ENCODE measurements at places on chromosomes 13 and 19.

GRCh38 chr13:45119469-45119990, 780 bp upstream of the GTF2F2 start:
- DNase-seq = peak; percentile 33

GRCh38 chr13:73138638-73139491, 80.1 kb downstream of the KLF5 start:
- no peak for DNase-seq

- DNase-seq = no peak
Observed at GRCh38 chr19:2478278-2478755, 2.4 kb downstream of the GADD45B start.

DNA sequence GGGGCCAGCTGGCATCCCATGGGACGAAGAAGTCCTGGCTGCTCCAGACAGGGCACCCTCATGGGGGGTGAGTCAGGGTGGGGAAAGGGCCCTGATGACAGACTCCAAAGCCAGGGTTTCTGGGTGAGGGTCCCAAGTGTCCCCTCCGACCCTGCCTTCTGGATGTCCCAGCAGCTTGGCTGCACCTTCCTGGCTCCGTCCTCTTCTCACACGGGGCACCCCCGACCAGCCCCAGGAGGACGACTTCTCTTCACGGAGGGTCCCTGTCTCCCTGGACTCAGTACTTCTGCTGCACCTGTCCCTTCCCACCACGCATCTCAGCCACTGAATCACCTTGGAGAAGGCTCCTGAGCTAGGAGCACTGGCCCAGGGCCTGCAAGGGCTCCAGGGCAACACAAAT, 19.9 kb downstream of the MIER2 start:
- DNase-seq = no peak

DNA sequence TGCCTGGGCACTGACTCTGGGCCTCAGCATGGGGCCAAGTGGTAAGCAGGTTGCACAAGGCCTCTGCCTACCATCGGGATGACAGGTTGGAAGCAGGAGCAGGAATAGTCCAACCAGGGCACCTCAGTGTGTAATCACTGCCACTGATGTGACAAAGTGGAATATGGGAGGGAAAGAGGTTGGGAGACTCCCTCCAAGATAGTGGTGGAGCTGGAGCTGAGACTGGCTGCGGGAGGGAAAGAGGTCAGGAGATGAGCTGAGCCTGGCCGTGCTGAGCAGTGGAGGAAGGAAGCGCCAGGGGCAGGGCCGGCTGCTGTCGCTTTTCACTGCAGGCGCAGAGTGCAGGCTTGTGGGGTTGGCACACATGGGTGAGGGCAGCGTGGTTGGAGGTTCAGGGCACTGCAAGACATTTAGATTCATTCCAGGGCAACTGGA, 6.8 kb downstream of the UPF3A start:
- DNase-seq = no peak

DNA sequence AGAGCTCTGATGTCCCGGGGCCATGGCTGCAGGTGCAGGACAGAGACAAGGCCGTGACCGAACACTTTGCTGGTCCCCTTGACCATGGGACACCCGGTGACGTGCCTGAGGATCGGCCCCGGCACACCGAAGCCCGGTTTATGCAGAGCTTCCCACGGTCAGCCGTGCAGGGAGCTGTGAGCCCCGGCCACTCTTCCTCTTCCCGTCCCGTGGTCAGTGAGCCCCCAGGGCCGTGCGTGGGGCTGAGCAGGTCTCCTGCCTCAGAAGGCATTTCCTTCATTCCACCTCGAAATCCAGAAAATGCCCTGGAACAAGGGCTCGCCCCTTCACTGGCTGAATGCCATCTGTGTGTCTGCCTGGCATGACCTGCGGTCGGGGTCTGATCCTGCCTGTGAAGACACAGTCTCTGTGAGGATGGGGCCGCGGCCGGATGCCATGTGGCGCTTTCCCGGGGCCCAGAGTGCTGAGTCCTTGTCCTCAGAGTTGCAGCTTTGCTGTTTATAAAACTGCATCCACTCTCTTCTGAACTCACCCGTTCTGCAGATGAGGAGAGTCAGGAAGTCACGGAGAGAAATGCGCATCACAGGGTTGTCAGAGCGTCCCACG, 16.9 kb downstream of the MCF2L start:
- DNase-seq = no peak

- no peak for DNase-seq
Observed at GRCh38 chr13:106522112-106522705, 13.3 kb downstream of the EFNB2 start.

DNA sequence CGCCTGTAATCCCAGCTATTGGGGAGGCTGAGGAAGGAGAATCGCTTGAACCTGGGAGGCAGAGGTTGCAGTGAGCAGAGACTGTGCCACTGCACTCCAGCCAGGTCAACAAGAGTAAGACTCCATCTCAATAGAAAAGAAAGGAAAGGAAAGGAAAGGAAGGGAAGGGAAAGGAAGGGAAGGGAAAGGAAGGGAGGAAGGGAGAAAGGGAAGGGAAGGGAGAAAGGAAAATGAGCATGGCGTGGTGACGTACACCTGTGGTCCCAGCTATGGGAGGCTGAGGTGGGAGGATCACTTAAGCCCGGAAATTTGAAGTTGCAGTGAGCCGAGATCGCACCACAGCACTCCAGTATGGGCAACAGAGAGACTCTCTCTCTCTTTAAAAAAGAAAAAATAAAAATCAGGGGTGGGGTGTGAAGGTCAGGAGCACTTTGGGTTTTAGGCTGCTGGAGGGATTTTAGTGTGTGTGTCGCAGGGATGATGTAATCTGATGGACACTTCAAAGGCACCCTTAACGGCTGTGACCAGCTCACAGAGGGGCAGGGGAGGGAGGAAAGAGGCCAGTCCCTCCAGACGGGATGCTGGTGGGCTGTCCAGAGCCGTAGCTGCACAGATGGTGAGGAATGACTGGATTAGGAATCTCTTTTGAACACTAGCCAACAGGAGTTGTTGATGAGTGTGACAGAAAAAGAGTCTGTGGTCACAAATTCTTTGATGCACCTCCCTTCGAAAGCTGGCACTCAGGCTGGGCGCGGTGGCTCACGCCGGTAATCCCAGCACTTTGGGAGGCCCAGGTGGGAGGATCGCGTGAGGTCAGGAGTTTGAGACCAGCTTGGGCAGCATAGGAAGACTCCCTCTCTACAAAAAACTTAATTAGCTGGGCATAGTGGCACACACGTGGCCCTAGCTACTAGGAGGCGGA, 27.6 kb downstream of the TMPRSS9 start:
- DNase-seq = no peak
